ENCODE measurements at places on chromosomes 2 and 18.

GRCh38 chr2:241129086-241129871 lies 20.0 kb downstream of the PASK start:
- DNase-seq: no peak

GRCh38 chr2:2862386-2862785 lies 515.2 kb downstream of the EIPR1 start:
- no peak for DNase-seq

GRCh38 chr18:13558124-13558523 lies 168.2 kb downstream of the FAM210A start:
- no peak for DNase-seq

GRCh38 chr18:46754661-46755292 lies 2.1 kb downstream of the ST8SIA5 start:
- no peak for DNase-seq

DNA sequence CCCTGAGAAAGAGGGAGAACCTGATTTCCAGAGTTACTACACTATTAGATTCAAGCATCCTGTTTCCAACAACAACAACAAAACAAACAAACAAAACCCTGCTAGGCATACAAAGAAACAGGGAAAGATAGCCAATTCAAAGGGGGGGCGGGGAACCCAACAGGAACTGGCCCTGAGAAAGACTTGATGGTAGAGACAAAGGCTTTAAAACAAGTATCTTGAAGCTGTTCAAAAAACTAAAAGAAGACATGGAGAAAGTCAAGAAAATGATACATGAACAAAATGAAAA lies 147.1 kb downstream of the THADA start:
- no peak for DNase-seq

DNA sequence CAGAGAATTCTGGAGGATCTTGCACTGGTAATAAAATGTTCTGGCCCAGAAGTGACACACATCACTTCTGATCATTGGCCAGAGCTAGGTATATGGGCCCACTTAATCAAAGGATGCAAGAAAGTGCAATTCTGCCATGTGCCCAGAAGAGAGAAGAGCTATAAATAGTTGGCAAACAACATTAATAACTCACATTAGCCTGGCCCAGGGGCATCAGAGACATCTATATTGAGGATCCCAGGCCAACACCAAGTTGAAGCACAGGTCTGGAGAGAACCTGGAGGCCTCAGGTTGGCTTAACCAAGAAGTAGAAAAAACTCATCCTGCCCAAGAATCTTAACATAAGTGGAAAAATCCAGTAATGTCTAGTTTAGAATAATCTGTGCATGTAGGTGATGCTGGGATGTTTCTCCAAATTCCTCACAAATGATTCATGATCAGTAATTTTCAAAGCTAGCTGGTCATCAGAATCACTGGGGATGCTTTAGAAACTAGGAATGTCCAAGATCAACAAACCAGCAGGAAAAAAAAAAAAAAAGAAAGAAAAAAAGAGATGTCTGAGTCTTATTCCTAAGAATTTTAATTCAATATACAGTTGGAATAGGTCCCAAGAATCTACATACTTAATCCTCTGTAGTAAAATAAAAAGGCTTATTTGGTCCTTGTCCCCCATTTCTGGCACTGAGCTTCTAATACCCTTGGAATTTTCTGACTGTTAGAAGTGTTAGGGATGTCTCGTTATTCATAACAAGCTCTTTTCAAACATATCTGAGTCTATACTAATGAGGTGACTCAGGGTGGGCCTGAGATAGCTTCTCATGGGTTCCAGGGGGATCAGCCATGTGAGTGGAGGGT lies 35.0 kb upstream of the EVA1A start:
- DNase-seq: no peak

- DNase-seq: no peak
Measured at GRCh38 chr18:25799231-25799630, 291.2 kb downstream of the SS18 start.

Data from activated T-helper 1 cell treated with anti-CD3 and anti-CD28 coated beads, Interleukin-2, amount 50 U/mL, for 16 hours (primary cell).